ENCODE measurements at places on chromosomes 2 and 18.

GRCh38 chr2:8457092-8457481 lies 224.8 kb upstream of the ID2 start:
- no peak for DNase-seq
- no peaks in the 10 kb centered on the region for H3K36me3 ChIP-seq
- no peaks in the 10 kb centered on the region for H3K4me1 ChIP-seq
- no peaks in the 10 kb centered on the region for H3K27me3 ChIP-seq
- peak overlapping the region; percentile 41 for H3K4me3 ChIP-seq

DNA sequence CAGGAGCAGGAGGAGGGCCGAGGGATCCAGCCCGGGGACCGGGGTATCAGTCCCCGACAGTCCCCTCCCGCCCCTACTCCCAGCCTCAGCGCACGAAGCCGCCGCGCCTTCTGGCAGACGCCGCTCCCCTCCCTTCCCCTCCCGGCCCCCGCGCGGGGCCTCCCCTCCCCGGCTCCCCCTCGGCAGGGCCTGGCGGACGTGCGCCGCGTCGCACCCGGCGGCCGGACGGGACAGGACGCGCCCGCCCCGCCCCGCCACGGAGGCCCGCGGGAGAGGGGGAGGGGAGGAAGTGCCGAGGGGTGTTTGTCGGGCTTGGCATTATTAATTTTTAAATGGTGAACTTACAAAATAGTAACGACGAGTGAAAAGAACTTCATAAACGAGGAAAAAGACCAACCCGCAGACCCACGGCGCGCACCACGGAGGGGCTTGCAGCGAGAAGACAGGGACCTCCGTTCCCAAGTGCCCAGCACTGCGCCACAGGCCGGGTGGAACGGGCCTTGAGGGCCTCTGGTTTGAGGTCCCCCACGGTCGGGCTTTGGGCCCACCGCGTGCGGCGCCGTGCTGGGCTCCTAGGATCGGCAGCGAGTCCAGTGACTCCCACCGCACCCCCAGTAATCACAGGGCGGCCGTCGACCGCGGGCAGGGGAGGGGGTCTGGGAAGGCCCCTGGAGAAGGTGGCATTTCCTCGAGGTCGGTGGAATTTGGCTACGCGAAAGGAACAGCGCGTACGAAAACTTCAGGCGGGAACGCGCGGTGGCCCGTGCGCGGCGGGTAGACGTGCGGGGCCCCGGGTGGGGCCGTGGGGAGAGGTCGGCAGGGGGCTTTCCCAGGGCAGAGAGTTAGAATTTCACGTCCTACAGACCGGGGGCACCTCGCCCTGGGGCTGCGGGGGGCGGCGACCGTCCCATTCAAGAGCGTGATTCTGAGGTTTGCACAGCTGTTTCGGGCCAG lies 954 bp upstream of the CTDSP1 start:
- no peak for DNase-seq
- H3K36me3 ChIP-seq, result peaks cover 21% of the 10 kb centered on the region
- no peaks in the 10 kb centered on the region for H3K27me3 ChIP-seq
- H3K4me1 ChIP-seq, result peaks cover 40% of the 10 kb centered on the region
- H3K4me3 ChIP-seq, result peak overlapping the region; percentile 79

DNA sequence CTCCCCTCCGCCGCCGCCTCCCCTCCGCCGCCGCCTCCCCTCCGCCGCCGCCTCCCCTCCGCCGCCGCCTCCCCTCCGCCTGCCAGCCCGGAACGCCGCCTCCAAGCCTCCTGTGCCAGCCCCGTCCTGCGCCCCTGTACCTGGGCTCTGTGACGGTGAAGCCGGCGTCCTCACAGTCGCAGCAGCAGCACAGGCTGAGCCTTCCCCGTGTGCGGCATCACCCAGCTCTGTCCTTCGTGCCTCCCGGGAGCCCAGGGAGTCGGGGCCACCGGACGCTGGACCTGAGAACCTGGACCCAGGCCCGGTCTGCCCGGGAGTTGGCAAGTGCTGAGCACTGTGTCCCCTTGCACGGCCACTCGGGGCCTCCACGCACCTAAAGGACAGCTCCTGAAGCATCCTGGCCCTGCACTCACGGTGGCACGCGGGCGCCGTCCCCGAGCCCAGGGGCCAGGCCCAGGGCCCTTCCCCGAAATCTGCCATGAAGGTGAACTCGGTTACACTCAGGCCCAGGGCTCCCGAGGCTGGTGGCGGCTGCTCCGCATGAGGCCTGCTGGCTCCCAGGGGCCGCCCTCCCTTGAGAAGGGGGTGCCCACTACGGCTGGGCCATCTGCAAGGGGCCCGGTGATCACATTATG lies 32.9 kb downstream of the RTP5 start:
- H3K27ac ChIP-seq, result no peak overlapping the region
- peak overlapping the region; percentile 66 for H3K4me3 ChIP-seq
- no peak for DNase-seq
- no peaks in the 10 kb centered on the region for H3K27me3 ChIP-seq

DNA sequence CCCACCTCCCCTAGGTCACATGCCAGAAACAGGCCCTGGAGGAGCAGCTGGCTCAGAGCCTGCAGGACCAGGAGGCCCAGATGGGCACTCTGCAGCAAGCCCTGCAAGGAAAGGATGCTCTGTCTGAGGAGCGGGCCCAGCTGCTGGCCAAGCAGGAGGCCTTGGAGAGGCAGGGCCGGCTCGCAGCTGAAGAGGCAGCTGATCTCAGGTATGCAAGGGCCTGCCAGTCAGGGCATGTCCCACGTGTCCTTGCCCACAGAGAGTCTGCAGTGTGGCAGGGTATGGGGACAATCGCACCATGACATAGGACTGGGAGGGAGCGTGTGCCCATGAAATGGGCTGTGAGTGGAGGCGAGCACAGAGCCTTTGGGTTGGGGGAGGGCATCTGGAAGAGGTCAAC lies 39.9 kb downstream of the CROCC2 start:
- no peaks in the 10 kb centered on the region for H3K27me3 ChIP-seq
- H3K4me1 ChIP-seq, result no peaks in the 10 kb centered on the region
- H3K27ac ChIP-seq, result no peak overlapping the region
- H3K4me3 ChIP-seq, result no peak overlapping the region
- no peaks in the 10 kb centered on the region for H3K36me3 ChIP-seq
- no peak for DNase-seq

DNA sequence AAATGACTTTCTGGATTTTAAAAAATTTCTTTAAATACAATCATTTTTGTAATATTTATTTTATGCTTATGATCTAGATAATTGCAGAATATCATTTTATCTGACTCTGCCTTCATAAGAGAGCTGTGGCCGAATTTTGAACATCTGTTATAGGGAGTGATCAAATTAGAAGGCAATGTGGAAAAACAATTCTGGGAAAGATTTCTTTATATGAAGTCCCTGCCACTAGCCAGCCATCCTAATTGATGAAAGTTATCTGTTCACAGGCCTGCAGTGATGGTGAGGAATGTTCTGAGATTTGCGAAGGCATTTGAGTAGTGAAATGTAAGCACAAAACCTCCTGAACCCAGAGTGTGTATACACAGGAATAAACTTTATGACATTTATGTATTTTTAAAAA lies 79.5 kb downstream of the ITGA4 start:
- H3K4me3 ChIP-seq, result no peak overlapping the region
- no peaks in the 10 kb centered on the region for H3K36me3 ChIP-seq
- H3K27ac ChIP-seq, result no peak overlapping the region
- H3K27me3 ChIP-seq, result no peaks in the 10 kb centered on the region

GRCh38 chr2:138267161-138267901 lies 234.2 kb upstream of the SPOPL start:
- peaks cover 7% of the 10 kb centered on the region for H3K4me1 ChIP-seq
- no peak for DNase-seq
- H3K27ac ChIP-seq, result no peak overlapping the region
- no peaks in the 10 kb centered on the region for H3K27me3 ChIP-seq

DNA sequence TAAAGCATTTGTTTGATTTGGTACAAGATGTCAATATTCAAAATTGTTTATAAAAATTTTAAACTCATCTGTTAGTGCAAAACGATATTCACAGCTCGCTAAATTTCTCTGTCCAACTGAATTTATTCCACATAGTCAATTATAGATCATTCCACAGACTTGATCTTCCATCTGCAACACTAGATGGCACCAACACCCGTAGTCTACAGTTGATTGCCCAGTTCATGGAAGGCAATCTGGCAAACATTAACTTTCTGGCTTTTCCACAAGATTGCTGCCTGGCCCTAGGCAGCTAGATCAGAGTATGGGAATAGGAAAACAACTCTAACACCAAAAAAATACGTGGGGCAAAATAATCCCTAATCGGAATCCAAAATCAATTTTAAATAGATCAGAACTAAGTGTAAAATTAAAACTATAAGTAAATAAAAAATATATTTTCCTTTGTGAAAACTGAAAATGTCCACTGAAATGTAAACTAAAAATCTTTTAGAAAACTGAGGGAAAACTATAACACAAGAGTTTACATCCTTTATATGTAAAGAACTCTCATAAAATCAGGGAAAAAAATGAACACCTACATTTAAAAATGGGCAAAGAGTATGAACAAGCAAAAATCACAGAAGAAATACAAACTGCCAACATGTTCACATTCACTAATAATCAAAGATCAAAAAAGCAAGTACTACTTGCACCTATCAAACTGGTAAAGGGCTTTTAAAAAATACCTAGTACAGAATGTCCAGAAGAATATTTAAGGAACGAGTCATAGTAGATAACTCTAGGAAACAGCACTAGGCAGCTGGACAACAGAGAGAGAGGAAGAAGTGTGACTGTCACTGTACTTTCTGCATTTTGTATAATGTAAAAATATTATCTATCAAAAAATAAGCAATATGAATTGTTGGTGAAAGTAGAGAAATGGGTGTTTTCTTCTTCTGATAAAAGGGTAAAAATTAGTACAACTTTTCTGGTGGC lies 35.0 kb downstream of the RTN4 start:
- no peak overlapping the region for H3K4me3 ChIP-seq
- no peak for DNase-seq
- no peak overlapping the region for H3K27ac ChIP-seq
- no peaks in the 10 kb centered on the region for H3K27me3 ChIP-seq
- H3K4me1 ChIP-seq, result peaks cover 65% of the 10 kb centered on the region

DNA sequence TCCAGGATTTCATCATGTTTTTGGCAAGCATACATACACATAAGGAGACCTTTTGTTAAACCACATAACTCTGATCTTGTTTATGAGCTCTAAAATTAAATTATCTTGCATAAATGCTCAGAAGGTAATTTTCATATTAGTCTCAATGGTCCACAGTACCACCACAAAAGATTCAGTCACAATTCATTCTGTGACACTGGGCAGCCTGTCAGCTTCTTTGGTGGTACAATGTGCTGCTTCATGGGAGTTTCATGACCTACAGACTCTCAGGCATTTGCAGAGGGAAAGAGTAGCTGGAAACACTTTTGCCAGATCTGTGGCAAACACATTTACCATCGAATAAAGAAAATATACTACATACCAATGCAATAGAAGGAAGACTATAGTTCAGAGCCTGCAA lies 51.3 kb upstream of the ZNF397 start:
- H3K27ac ChIP-seq, result no peak overlapping the region
- no peaks in the 10 kb centered on the region for H3K36me3 ChIP-seq
- H3K4me3 ChIP-seq, result no peak overlapping the region
- no peaks in the 10 kb centered on the region for H3K4me1 ChIP-seq
- DNase-seq, result no peak
- no peaks in the 10 kb centered on the region for H3K27me3 ChIP-seq

GRCh38 chr2:205720451-205720902 lies 38.2 kb downstream of the NRP2 start:
- no peak overlapping the region for H3K27ac ChIP-seq
- H3K4me1 ChIP-seq, result peaks cover 19% of the 10 kb centered on the region
- no peaks in the 10 kb centered on the region for H3K27me3 ChIP-seq
- peaks cover 2% of the 10 kb centered on the region for H3K36me3 ChIP-seq
- no peak overlapping the region for H3K4me3 ChIP-seq

- H3K36me3 ChIP-seq, result no peaks in the 10 kb centered on the region
- no peaks in the 10 kb centered on the region for H3K4me1 ChIP-seq
- DNase-seq, result no peak
- no peak overlapping the region for H3K4me3 ChIP-seq
- no peak overlapping the region for H3K27ac ChIP-seq
Observed at GRCh38 chr2:32925976-32926707, 20.6 kb upstream of the LTBP1 start.

GRCh38 chr2:192578780-192579179 lies 384.0 kb upstream of the TMEFF2 start:
- H3K27ac ChIP-seq, result no peak overlapping the region
- H3K36me3 ChIP-seq, result no peaks in the 10 kb centered on the region
- no peaks in the 10 kb centered on the region for H3K27me3 ChIP-seq
- H3K4me1 ChIP-seq, result no peaks in the 10 kb centered on the region
- no peak overlapping the region for H3K4me3 ChIP-seq

DNA sequence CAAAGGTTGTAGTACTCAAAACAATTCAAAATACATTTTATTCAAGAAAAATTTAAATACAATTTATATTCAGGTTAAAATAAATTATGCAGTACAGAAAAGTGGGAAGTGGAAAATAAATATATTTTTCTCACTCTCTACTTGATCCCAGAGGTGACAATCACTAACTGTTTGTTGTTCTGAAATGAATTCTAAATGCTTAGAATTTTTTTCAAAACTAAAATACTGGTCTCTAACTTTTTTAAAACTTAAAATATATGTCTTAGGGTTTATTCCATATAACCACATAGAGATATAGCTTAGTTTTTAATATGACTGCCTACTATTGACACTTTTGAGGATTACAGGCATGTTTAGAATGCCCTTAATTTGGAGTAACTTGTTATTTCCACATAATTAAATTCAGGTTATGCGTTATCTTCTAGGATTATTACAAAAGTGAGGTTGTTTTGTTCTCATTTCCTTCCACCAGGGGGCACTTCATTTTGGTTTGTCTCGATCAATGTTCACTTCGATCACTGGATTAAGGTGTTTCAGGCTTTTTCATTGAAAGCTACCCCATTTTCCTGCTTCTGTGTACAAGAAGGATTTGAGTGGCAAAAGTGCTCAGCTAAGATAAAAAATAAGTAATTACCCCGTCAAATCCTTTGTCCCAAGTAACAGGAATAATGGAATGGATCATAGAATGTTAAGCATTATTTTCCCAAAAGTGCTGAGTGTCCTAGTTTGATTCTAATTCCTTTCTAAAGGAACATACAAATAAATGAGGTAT lies 27.1 kb upstream of the TFPI start:
- H3K36me3 ChIP-seq, result no peaks in the 10 kb centered on the region
- peaks cover 9% of the 10 kb centered on the region for H3K4me1 ChIP-seq
- H3K4me3 ChIP-seq, result peak overlapping the region; percentile 69
- H3K27ac ChIP-seq, result no peak overlapping the region

DNA sequence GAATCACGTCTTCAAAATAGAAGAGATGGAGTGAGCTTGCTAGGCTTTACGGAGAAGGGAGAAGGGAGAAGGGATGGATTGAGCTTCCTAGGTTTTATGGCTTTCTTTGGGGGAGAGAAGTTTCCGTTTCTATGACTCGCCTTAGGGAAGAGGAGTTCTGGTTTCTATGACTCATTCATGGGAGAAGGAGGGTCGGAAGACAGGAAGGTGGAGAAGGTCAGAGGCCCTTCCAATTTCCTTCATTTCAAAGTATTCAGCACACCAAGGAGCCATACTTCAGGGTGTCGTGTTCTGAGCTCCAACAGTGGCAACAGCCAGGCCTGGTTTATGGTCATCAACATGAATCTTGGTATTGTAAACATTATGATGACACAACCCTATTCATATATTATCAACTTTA lies 284.7 kb upstream of the VWC2L start:
- no peak overlapping the region for H3K27ac ChIP-seq
- no peaks in the 10 kb centered on the region for H3K4me1 ChIP-seq
- no peaks in the 10 kb centered on the region for H3K36me3 ChIP-seq

GRCh38 chr2:239788576-239789098 lies 236.5 kb downstream of the NDUFA10 start:
- H3K4me1 ChIP-seq, result peaks cover 24% of the 10 kb centered on the region
- no peak for DNase-seq
- no peaks in the 10 kb centered on the region for H3K27me3 ChIP-seq
- no peak overlapping the region for H3K27ac ChIP-seq

All from thoracic aorta (tissue), 2 donors.